ENCODE measurements at places on chromosomes 2 and 18. TPM values are rescaled to one million over a fixed set of nuclear protein-coding genes. Genes with fewer than 3 reads are reported as not detected.

Gene PAIP2B
- 2.4 TPM for total RNA-seq

Gene CD207
- not detected for total RNA-seq

Gene SKA1
- 38.8 TPM for total RNA-seq

DNA sequence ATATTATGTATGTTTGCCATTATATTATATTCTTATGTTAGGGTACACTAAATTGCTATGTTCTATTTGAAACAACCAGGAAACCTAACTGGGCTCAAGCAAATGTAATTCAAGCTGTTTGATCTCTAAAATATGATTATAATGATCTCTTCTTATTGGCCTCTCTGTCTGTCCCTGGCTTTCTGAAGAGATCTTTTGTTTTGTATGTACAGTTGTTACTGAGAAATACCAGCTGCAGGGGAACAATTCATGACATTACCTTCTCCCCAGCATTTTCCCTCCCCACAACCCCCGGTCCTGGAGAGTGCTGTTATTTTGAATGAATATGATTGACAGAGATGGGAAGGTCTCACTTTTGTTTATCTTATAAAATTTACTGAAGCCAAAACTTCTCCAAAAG lies 54.8 kb upstream of the CD28 start:
- peaks cover 27% of the 10 kb centered on the region for H3K4me1 ChIP-seq
- no peaks in the 10 kb centered on the region for H3K27me3 ChIP-seq
- no peak for DNase-seq
